Lower lobe of right lung (tissue), 2 donors: ENCODE measurements at places on chromosomes 12 and 14. TPM values are rescaled to one million over a fixed set of nuclear protein-coding genes. Genes with fewer than 3 reads are reported as not detected.

GRCh38 chr14:28767853-28768741 is 1.5 kb downstream of the FOXG1 start:
- peaks cover 10% of the 10 kb centered on the region for H3K4me1 ChIP-seq
- H3K4me3 ChIP-seq = no peak overlapping the region
- no peak overlapping the region for H3K27ac ChIP-seq
- H3K36me3 ChIP-seq = no peaks in the 10 kb centered on the region
- peaks cover 91% of the 10 kb centered on the region for H3K27me3 ChIP-seq

DNA sequence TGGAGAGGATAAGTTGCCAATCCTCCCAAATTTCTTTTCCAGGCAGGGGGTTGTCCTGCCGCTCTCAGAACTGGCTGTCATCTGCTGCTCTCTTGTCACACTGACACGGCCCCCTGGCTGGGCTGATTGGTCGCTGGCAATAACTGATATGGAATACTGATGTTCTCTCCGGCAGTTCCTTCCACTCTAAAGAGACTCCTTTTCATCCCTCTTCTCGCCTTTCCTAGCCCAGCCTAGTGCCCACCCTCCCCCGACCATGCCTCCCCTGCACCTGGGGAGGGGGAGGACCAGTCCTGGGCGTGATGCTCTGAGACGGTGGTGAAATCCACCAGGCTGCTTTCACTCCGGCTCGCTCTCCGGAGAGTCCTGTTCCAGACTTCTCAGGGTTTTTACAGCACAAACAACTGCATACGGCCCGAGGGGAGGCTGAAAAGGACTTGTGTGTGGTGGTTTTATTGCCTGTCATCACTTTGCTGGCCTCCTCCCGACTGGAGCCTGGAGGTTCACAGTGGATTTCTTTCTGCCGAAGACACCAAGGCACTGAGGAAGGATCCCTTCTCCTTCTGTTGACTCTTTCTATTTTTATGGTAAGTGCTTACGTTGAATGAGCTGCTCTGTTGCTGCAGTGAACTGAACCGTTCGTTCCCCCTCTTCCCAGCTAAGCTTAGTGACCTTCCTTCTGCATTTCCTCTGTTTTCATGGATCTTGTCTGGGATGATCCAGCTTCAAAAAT is at the start of gene ANO4:
TSS of gene ANO4 (plus strand) at position 336 of the 733 bp plus-strand sequence. CDS start 107,010 bp downstream, outside the sequence.
- no peaks in the 10 kb centered on the region for H3K36me3 ChIP-seq
- no peak within 1 kb of the TSS for H3K27ac ChIP-seq
- H3K27me3 ChIP-seq = no peaks in the 10 kb centered on the region
- DNase-seq = no peak
- no peak within 1 kb of the TSS for H3K4me3 ChIP-seq

- no peaks in the 10 kb centered on the region for H3K36me3 ChIP-seq
- no peaks in the 10 kb centered on the region for H3K4me1 ChIP-seq
- H3K4me3 ChIP-seq = no peak overlapping the region
- no peaks in the 10 kb centered on the region for H3K27me3 ChIP-seq
- no peak for DNase-seq
These were observed 289.3 kb downstream of the DUSP6 start for GRCh38 chr12:89062996-89063395.

DNA sequence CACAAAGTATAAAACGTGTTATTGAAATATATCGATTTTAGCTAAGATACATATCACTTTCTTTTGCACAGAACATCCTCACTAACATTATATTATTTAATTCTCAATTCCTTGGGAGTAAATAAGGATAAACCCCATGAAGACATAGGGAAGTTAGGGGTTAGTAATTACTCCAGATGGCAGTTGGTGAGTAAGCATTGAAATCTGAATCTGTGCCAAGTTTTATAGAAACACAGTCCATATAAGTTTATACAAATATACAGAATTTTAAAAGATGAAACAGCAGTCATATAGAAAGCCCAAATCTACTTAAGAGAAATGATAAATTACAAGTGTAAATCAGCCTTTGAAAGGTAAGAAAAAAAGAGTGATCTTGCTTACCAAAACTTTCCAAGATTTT is 200.4 kb upstream of the SYT10 start:
- H3K27ac ChIP-seq = no peak overlapping the region
- no peaks in the 10 kb centered on the region for H3K36me3 ChIP-seq

Gene CPM
- 224 TPM for total RNA-seq
